ENCODE measurements at places on chromosomes 2 and 18.
A peak's percentile ranks its signal among the peaks of the same experiment; 100 is the strongest.

GRCh38 chr2:169107645-169108044 lies 38.3 kb downstream of the DHRS9 start:
- DNase-seq: no peak

GRCh38 chr2:225781145-225781544 lies 381.6 kb downstream of the NYAP2 start:
- DNase-seq: no peak

GRCh38 chr2:47035615-47036488 lies 119.3 kb downstream of the STPG4 start:
- no peak for DNase-seq

DNA sequence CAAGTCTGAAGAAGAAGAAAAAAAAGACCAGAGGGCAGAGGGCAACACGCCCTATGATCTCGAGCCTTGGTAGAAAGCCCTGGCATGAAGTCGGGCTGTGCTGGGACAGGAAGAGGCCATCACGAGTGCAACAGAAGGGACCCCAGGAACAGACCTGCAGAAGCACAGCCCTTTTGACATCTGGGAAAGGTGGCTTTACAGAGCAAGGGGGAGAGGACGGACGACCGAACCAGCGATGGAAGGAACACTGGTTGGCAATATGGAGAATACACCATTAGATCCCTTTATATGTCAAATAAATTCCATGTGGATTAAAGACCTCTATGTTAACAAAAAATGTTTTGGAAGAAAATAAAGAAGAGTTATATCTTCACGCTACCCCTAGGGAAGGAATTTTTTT lies 10.7 kb downstream of the KIF1A start:
- DNase-seq: no peak

DNA sequence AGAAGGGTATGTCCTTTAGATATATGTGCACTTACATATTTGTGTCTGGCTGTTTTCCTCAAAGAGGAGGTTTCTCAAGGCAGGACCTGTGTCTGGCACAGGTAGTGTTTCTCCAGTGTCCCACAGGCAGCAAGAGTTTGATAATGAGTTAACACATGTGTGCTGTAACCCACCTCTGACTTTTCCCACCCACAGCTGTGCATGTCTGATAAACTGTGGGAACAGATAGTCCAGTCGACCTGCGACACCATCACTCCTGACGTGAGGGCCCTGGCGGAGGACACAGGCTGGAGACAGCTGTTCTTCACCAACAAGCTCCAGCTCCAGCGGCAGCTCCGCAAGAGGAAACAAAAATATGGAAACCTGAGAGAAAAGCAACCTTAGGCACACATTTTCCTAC lies 58.2 kb downstream of the SLC16A14 start:
- DNase-seq: no peak

DNA sequence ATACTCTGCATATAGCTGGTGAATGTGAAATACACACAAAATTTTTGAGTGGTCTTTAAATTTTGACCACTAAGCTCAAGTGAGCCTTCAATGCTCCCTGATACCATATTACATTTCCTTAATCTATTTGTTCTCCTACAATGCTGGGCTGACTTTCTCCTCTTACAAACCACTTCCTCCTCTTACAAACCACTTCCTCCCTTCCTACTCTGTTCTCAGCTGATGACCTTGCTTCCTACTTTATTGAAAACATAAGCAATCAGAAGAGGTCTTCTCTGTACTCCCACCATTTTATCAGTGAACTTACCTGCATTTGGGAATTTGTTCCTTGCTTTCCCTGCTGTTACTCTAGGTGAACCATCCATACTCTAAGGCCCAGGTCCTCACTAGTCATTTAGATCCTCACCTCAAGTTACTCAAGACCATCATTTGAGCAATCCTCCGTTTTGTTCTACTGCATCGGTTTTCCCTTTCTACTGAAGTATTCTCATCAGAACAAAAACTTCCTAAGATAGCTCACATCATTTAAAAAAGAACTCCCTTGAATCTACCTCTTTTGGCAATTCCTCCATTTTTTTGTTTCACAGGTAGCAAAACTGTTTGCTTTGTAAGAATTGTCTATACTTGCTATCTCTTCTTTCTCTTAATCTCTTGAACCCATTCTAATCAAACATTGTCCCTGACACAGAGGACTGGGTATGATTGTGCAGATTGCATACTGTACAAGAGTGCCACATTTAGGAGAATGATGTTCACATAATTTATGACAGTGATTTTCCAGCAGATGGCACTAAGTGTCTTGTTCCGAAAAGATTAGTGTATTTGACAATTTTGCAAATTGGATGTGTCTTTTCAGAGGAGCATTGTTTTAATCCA lies 96.5 kb downstream of the EPB41L5 start:
- peak; percentile 53 for DNase-seq

DNA sequence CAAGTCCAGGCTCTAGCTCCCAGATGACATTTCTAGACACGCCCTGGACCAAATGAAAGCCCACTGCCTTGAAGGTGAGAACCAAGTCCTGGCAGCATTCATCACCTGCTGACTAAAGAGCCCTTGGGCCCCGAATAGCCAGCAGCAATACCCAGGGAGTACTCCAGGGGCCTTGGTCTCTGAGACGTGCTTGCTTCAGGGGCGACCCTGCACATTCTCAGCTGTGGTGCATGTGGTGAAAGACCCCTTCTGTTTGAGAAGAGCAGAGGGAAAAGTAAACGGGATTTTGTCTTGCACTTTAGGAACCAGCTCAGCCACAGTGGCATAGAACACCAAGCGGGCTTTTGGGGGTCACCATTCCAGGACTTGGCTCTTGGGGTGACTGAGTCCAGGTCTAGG lies 260.5 kb upstream of the MYT1L start:
- no peak for DNase-seq

GRCh38 chr2:195636890-195637289 lies 20.1 kb upstream of the SLC39A10 start:
- DNase-seq: no peak

GRCh38 chr2:9232886-9233285 lies 26.3 kb downstream of the ASAP2 start:
- DNase-seq: no peak

DNA sequence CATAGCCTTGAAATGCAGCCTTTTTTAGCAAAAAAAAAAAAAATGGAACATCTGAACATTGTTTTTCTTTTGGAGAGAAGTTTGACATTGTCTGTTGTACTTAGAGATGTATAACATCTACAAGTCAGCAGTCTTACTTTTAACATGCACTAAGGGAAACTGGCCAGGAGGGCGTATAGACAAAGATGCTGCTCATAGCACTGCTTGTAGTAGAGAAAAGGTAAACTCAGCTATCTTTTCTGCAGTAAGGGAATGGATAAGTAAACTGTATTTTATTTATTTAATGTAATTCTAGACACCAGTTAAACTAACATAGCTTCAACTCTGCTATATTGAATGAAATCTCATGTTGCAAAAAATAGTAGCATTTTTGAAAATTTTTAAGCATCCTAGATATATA lies 489.6 kb downstream of the PTPRM start:
- no peak for DNase-seq

DNA sequence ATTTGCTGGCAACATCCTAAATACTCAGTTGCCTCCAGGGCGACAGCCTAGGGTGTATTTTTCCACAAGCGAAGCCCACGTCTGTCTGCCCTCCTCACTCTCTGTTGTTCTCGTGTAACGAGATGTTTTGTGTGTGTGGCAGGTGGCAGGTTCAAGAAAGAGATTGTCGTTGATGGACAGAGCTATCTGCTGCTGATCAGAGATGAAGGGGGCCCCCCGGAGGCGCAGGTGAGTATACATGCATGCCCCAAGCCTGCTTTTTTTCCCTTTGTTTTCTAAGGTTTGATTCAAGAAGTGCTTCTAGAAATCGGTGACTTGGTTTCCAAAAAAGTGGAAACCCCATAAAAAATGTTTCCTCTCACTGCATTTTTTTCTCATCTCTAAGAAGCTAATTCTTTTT lies 247.0 kb downstream of the AGAP1 start:
- DNase-seq: no peak

GRCh38 chr2:225464346-225465025 lies 65.0 kb downstream of the NYAP2 start:
- no peak for DNase-seq

GRCh38 chr18:47754311-47755101 lies 176.0 kb downstream of the SMAD2 start:
- no peak for DNase-seq

DNA sequence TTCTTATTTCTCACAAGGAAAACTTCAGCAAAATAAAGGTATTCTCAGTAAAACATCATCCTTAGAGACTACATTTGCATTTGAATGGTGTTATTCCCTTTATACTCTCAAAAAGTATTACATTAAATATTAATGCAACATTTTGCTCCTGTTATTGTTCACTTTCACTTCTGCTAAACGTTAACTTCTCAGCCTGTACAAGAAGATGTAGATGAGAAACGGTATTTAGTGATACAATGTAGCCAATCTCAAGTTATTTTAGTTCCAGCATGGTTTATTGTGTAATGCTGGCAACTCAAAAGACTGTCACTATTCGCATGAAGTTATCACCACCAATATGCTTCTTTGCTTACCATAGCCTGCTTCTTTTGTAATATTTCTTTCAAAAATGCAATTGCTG lies 514.1 kb downstream of the CPS1 start:
- no peak for DNase-seq

- no peak for DNase-seq
Measured at GRCh38 chr2:74530239-74531187, 780 bp downstream of the HTRA2 start.

- peak; percentile 33 for DNase-seq
Measured at GRCh38 chr2:9629222-9630116, 1.3 kb downstream of the YWHAQ start.

DNA sequence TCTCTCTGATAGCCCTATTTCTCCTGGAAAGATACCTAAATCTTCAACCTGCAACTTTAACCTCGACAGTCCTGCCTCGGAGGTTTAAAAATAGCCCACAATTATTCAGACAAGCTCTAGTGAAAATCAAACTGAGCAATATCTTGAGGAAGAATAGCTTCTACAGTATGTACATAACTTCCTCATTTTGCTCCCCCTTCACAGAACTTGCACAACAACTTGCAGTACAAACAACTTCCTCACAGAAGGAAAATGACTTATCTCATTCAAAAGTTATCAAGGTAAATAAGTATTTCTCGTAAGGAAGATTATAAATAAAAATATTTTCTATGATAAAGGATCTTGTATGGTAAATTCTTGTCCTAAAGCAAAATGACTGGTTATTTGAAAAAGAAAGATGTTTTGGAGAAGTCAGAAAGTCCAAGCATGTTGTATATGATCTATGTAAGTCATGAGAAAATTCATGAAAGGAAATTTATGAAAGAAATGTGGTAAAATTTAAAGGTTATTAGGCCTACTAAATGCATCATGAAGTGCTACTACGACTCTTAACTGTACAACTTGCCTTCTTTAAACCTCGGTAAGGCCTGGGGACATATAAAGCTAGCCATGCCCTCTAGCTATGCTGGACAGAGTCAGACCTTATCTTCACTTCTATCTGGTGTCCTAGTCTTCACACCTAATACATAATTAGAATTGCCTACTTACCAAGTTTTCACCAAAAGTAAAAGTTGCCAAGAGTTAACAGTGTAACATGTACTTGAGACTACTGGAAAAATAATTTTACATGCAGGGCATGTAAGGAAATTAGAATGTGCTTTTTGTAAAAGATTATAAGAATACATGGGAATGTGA lies 394.5 kb downstream of the DLGAP1 start:
- DNase-seq: no peak

DNA sequence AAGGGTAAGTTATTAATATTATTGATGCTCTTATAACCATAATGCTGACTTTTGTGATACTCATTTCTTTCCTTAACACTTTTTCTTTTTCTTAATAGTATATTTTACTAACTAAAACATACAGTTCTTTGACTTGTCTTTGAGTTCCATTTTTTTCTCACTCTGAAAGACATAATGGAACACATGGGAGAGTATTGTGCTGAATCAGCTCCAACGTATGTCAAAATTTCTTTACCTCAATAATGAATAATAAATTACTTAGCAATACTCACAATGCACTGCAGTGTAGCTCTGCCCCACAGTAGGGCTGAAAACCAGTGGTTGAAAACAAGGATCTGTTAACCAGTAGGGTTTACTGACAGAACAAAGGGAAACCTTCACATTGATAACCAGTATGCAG lies 40.7 kb downstream of the ACVR1 start:
- DNase-seq: no peak

- no peak for DNase-seq
Measured at GRCh38 chr2:209547726-209548125, 123.9 kb downstream of the MAP2 start.

GRCh38 chr2:47720036-47720435 lies 62.9 kb upstream of the MSH6 start:
- DNase-seq: no peak

DNA sequence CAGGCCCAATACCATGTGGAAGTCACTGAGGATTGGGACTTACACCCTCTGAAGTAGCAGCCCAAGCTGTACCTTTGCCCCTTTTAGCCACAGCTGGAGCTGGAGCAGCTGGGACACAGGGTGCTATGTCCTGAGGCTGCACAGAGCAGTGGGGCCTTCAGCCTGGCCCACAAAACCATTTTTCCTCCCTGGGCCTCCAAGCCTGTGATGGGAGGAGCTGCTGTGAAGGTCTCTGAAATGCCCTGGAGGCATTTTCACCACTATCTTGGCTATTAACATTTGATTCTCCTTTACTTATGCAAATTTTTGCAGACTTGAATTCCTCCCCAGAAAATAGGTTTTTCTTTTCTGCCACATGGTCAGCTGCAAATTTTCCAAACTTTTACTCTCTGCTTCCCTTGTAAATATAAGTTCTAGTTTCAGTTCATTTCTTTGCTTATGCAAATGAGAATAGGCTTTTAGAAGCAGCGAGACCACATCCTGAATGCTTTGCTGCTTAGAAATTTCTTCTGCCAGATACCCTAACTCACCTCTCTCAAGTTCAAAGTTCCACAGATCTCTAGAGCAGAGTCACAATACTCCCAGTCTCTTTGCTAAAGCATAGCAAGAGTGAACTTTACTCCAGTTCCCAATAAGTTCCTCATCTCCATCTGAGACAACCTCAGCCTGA lies 213.8 kb upstream of the MGAT5 start:
- DNase-seq: no peak

DNA sequence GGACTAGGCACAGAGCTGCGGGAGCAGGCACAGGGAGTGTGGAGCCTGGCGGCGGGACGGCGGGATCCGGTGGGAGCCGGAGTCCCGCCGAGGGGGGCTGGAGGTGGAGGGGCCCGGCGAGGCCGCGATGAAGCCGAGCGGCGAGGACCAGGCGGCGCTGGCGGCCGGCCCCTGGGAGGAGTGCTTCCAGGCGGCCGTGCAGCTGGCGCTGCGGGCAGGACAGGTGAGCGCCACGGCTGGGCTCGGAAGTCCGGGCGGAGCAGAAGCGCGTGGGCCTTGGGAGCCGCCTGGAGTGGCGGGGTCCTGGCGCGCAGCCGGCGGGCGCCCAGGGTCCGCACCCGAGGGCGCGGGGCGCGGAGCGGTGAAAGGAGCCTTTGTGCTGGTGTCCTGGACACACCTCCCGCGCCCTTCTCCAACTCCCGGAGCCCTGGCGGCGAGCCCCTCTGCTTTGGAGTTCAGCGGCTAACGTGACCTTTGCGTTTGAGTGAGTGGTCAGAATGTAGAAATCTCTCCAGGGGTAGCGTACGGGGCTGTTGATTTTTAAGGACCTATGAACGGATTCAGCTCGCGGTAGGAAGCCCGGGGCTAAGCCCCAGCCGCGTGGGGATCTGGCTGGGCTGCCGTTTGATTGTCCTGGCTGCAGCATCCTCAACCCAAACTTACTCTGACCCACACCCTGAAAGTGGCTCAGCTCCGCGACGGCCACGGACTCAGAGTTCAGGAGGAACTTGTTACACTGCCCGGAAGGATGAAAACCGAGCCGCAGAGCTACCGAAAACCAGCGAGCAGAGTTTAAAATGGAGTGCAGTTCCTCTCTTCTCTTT lies 448 bp downstream of the IMPA2 start:
- no peak for DNase-seq

- no peak for DNase-seq
Measured at GRCh38 chr2:221245045-221245444, 327.1 kb downstream of the EPHA4 start.
